ENCODE measurements at places on chromosomes 7 and 10.

GRCh38 chr7:69757528-69757927 lies 159.3 kb downstream of the AUTS2 start:
- no peak for DNase-seq
- H3K36me3 ChIP-seq = no peaks in the 10 kb centered on the region
- H3K27me3 ChIP-seq = no peaks in the 10 kb centered on the region
- H3K4me3 ChIP-seq = no peak overlapping the region
- peaks cover 7% of the 10 kb centered on the region for H3K4me1 ChIP-seq

- peaks cover 6% of the 10 kb centered on the region for H3K36me3 ChIP-seq
- peak overlapping the region; percentile 23 for H3K27ac ChIP-seq
- peak; percentile 31 for DNase-seq
Measured at GRCh38 chr10:132158122-132158741, 28.5 kb upstream of the DPYSL4 start.

DNA sequence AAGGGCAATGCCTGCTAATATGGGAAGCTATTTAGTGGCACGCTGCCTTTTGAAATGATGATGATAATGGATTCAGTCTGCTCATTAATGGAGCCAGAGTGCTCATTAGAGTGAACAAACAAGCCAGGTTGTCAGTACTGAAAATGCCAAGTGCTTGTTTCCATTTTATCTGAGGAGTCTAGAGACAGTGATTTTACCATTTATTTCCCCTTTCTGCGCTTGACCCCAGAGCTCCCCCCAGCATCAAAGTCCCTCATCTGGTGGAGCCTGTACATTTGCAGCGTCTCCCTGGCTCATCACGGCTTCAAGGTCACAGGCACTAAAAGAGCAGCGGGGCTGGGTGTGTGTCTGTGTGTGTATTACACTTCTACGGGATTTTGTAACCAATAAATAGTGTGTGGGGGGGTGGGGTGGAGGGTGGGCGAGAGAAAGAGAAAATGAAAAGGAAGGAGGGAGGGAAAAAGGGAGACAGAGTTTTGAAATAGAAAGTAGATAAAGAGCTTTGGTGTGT lies 553.8 kb downstream of the TFEC start:
- peaks cover 61% of the 10 kb centered on the region for H3K27me3 ChIP-seq
- H3K36me3 ChIP-seq = peaks cover 6% of the 10 kb centered on the region
- H3K4me3 ChIP-seq = peak overlapping the region; percentile 74
- no peak overlapping the region for H3K27ac ChIP-seq
- peaks cover 13% of the 10 kb centered on the region for H3K4me1 ChIP-seq
- DNase-seq = no peak

GRCh38 chr7:134101716-134102115 lies 25.4 kb upstream of the LRGUK start:
- DNase-seq = no peak
- no peaks in the 10 kb centered on the region for H3K27me3 ChIP-seq
- no peak overlapping the region for H3K27ac ChIP-seq
- H3K4me3 ChIP-seq = no peak overlapping the region
- H3K36me3 ChIP-seq = no peaks in the 10 kb centered on the region
- no peaks in the 10 kb centered on the region for H3K4me1 ChIP-seq

GRCh38 chr7:123754271-123754871 lies 5.6 kb upstream of the WASL start:
- no peak for DNase-seq
- H3K4me1 ChIP-seq = peaks cover 8% of the 10 kb centered on the region
- H3K27me3 ChIP-seq = no peaks in the 10 kb centered on the region
- no peak overlapping the region for H3K27ac ChIP-seq
- H3K36me3 ChIP-seq = no peaks in the 10 kb centered on the region
- H3K4me3 ChIP-seq = no peak overlapping the region

DNA sequence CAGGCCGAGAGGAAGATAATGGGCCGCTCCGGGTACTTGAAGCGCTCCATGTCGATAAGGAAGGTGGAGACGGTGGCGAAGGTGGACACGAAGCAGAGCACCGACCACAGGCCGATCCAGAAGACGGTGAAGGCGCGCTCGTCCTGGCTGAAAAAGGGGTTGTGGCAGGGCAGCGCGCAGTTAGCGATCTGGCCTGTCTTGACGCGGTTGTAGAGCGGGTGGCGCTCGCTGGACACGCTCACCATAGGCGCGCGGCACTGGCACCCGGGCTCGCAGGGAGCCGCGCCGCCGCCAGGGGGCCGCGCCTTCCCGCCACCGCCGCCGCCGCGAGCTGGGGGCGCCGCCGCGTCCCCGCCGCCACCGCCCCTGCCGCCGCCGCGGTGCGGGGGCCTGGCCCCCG lies 1.6 kb downstream of the FZD8 start:
- DNase-seq = no peak
- H3K36me3 ChIP-seq = no peaks in the 10 kb centered on the region
- H3K27me3 ChIP-seq = peaks cover 20% of the 10 kb centered on the region
- peak overlapping the region; percentile 86 for H3K4me3 ChIP-seq

DNA sequence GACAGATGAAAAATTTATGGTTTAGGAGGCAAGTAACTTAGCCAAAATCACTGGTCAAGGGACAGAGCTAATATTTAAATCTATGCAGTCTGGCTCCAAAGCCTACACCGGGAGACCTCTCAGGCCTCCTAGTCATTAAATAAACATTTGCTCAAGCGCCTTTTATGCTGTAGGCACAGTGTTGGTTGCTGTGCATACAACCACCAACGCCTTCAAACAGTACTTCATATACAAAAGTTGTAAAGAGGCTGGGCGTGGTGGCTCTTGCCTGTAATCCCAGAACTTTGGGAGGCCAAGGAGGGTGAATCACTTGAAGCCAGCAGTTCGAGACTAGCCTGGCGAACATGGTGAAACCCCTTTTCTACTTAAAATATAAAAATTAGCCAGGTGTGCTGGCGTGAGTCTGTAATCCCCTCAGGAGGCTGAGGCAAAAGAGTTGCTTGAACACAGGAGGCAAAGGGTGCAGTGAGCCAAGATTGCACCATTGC lies 159.8 kb downstream of the MAGI2 start:
- peaks cover 6% of the 10 kb centered on the region for H3K36me3 ChIP-seq
- no peak overlapping the region for H3K27ac ChIP-seq
- H3K27me3 ChIP-seq = no peaks in the 10 kb centered on the region
- DNase-seq = no peak
- H3K4me3 ChIP-seq = no peak overlapping the region

- DNase-seq = no peak
- no peaks in the 10 kb centered on the region for H3K36me3 ChIP-seq
- H3K27ac ChIP-seq = no peak overlapping the region
- H3K27me3 ChIP-seq = peaks cover 16% of the 10 kb centered on the region
- H3K4me3 ChIP-seq = no peak overlapping the region
Measured at GRCh38 chr7:127600885-127601284, 7.3 kb downstream of the FSCN3 start.

GRCh38 chr10:10156917-10157600 lies 860.6 kb upstream of the CELF2 start:
- H3K36me3 ChIP-seq = no peaks in the 10 kb centered on the region
- no peak for DNase-seq
- H3K4me3 ChIP-seq = no peak overlapping the region

DNA sequence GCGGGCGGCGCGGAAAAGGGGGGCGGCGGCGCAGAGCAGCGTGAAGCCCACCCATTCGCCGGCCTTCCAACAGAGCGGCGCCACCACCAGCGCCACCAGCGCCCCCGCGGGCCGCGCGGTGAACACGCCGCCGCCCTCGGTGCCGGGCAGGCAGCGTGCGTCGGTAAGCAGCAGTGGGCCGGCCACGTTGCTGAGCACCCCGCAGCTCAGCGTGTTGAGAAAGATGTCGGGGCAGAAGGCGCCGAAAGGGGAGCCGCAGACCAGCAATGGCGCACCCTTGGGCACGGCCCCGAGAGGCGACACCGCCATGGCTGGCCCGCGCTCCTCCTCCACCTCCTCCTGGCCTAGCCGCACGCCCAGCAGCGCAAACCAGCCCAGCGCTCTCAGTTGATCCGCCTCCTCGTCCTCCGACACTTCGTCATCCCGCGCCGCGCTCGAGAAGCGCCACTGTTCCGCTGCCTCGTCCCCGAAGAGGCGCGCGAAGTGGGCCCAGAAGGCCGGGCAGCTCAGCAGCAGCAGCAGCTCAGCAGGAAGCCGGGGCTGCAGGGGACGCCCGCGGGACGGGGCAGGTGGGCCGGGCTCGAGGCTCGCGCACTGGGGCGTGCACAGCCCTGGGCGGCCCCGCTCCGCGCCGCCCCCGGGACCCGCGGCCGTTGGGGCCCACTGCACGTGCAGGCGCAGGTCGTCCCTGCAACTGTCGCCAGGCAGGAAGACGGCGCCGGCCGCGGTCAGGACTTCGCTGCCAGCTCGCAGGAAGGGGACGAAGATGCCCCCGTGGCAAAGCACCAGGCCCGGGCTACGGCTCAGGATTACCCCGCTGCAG lies 623 bp downstream of the TYSND1 start:
- H3K4me3 ChIP-seq = peak overlapping the region; percentile 89
- no peaks in the 10 kb centered on the region for H3K27me3 ChIP-seq
- H3K4me1 ChIP-seq = peaks cover 25% of the 10 kb centered on the region
- peak; percentile 87 for DNase-seq
- H3K36me3 ChIP-seq = peaks cover 6% of the 10 kb centered on the region

GRCh38 chr7:85730012-85730411 lies 543.2 kb upstream of the SEMA3D start:
- no peak for DNase-seq
- H3K4me3 ChIP-seq = no peak overlapping the region
- no peak overlapping the region for H3K27ac ChIP-seq
- H3K36me3 ChIP-seq = peaks cover 11% of the 10 kb centered on the region
- no peaks in the 10 kb centered on the region for H3K4me1 ChIP-seq

- H3K27me3 ChIP-seq = no peaks in the 10 kb centered on the region
- no peak overlapping the region for H3K4me3 ChIP-seq
- no peak overlapping the region for H3K27ac ChIP-seq
- DNase-seq = no peak
- H3K36me3 ChIP-seq = no peaks in the 10 kb centered on the region
- no peaks in the 10 kb centered on the region for H3K4me1 ChIP-seq
Measured at GRCh38 chr7:82778021-82778420, 334.4 kb upstream of the CACNA2D1 start.

GRCh38 chr10:114301177-114301576 lies 62.1 kb downstream of the VWA2 start:
- peaks cover 2% of the 10 kb centered on the region for H3K36me3 ChIP-seq
- no peaks in the 10 kb centered on the region for H3K27me3 ChIP-seq
- peaks cover 12% of the 10 kb centered on the region for H3K4me1 ChIP-seq
- H3K4me3 ChIP-seq = no peak overlapping the region

DNA sequence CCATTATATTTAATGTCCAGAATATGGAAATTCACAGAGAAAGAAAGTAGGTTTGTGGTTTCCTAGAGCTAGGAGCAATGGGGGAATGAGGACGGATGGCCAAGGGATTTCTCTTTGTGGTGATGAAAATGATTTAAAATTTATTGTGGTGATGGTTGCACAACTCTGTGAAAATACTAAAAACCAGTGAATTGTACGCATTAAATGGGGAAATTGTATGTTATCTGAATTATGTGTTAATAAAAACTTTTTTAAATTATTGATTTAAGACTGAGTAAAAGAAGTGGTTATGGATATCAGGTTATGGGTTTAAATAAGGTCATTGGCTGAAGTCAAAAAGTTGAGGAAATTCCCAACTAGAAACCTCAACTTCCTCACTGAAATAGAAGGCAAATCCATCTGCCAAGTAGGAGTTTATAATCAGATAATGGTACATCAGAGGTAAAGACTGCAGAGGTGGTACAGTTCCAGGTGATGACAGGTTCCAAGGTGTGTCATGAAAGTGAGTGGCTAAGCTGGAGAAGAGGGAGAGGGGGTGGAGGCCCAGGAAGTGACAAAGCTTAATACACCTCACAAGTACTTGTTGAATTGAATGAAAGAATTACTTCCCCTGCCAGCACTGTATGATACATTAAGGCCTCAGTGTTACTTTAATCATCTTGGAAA lies 68.9 kb upstream of the CCDC71L start:
- H3K27me3 ChIP-seq = peaks cover 2% of the 10 kb centered on the region
- no peaks in the 10 kb centered on the region for H3K36me3 ChIP-seq
- DNase-seq = no peak
- H3K4me1 ChIP-seq = peaks cover 23% of the 10 kb centered on the region

- H3K36me3 ChIP-seq = no peaks in the 10 kb centered on the region
- H3K4me1 ChIP-seq = no peaks in the 10 kb centered on the region
- H3K27ac ChIP-seq = no peak overlapping the region
- no peak for DNase-seq
- H3K27me3 ChIP-seq = no peaks in the 10 kb centered on the region
Measured at GRCh38 chr7:13945670-13946069, 43.8 kb downstream of the ETV1 start.

GRCh38 chr10:70114902-70115301 lies 17.7 kb downstream of the AIFM2 start:
- DNase-seq = no peak
- no peak overlapping the region for H3K4me3 ChIP-seq
- no peak overlapping the region for H3K27ac ChIP-seq
- H3K4me1 ChIP-seq = peaks cover 4% of the 10 kb centered on the region
- no peaks in the 10 kb centered on the region for H3K27me3 ChIP-seq
- H3K36me3 ChIP-seq = no peaks in the 10 kb centered on the region

- no peaks in the 10 kb centered on the region for H3K27me3 ChIP-seq
- H3K36me3 ChIP-seq = peaks cover 18% of the 10 kb centered on the region
- H3K4me1 ChIP-seq = peaks cover 83% of the 10 kb centered on the region
- H3K27ac ChIP-seq = peak overlapping the region; percentile 89
- no peak for DNase-seq
Measured at GRCh38 chr10:26448292-26448691, 10.2 kb downstream of the APBB1IP start.

- peaks cover 13% of the 10 kb centered on the region for H3K27me3 ChIP-seq
- H3K4me3 ChIP-seq = no peak overlapping the region
Measured at GRCh38 chr7:7018290-7018689, 164.1 kb upstream of the C1GALT1 start.

DNA sequence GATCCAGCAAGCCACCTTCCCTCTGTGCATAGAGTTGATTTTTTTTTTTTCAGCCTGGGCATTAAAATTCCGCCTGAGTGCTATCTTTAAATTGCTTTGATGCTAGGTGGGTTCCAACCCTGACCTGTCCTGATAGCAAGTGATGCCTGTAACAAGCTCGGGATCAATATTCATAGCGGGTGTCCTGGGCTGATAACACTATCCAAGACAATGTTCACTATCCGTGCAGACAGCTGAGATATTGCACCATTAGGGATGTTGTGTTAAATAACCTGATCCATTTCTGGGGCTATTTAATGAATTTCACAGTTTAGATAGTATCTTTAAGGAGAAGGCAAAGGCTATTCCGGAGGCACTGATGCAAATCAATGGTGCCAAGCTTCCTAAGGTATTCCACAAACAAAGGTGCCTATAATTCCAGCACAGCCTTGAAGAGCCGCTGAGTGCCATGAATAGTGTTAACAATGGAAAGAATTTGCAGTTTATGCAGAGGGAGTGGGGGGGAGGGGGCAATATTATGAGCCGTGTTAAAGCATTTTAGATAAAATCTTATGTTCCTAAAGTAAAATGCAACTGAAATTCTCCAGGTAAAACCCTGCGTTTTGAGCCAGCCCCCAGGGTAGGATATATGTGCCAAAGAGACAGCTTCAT lies 4.2 kb upstream of the NKX1-2 start:
- H3K27me3 ChIP-seq = peaks cover 68% of the 10 kb centered on the region
- no peak for DNase-seq
- no peak overlapping the region for H3K27ac ChIP-seq
- H3K4me1 ChIP-seq = peaks cover 5% of the 10 kb centered on the region
- H3K4me3 ChIP-seq = no peak overlapping the region
